HCT116 (cell line): ENCODE measurements at places on chromosomes 7 and 10. TPM values are rescaled to one million over a fixed set of nuclear protein-coding genes. Genes with fewer than 3 reads are reported as not detected.

DNA sequence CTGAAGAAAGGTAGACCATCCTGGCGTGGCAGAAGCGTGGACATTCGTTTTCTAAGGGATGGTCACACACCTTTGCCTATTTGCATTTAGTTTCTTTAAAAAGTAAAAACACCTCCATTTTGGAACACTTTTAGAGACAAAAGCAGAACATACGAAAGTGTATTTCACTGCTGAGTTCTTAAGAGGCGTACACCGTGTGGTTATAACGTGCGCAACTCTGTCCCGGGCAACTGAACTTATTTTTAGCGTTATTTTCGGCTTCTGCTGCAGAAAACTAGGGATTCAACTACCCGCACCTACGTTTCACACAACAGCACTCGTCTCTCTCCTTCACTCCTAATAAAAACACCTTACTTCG, 557 bp upstream of the LSM8 start:
- peak overlapping the region; percentile 69 for H3K27ac ChIP-seq
- DNase-seq = no peak
- no peaks in the 10 kb centered on the region for H3K27me3 ChIP-seq

HOXA10 gene
- total RNA-seq = 19.6 TPM

TMEM270 gene
- 1.1 TPM for total RNA-seq

GRCh38 chr10:43120929-43121314, 17.3 kb upstream of the CSGALNACT2 start:
- H3K27me3 ChIP-seq = no peaks in the 10 kb centered on the region
- DNase-seq = no peak
- H3K27ac ChIP-seq = no peak overlapping the region

GRCh38 chr7:152709287-152710152, 33.6 kb upstream of the XRCC2 start:
- peaks cover 27% of the 10 kb centered on the region for H3K4me1 ChIP-seq
- no peaks in the 10 kb centered on the region for H3K36me3 ChIP-seq
- DNase-seq = peak; percentile 81
- H3K27ac ChIP-seq = no peak overlapping the region; the same call in 1 of the 2 replicates
- no peaks in the 10 kb centered on the region for H3K27me3 ChIP-seq

- no peak overlapping the region for H3K4me3 ChIP-seq
- H3K4me1 ChIP-seq = no peaks in the 10 kb centered on the region
- no peak overlapping the region for H3K27ac ChIP-seq
- peak; percentile 4 for DNase-seq
- H3K27me3 ChIP-seq = no peaks in the 10 kb centered on the region
- H3K36me3 ChIP-seq = no peaks in the 10 kb centered on the region
These were observed 580.1 kb downstream of the GRID1 start for GRCh38 chr10:85786401-85786899.

MYH16 gene
- 0.57 TPM for total RNA-seq

GRCh38 chr7:97107192-97107800, 10.2 kb upstream of the SDHAF3 start:
- H3K4me3 ChIP-seq = no peak overlapping the region
- H3K4me1 ChIP-seq = no peaks in the 10 kb centered on the region
- H3K27me3 ChIP-seq = no peaks in the 10 kb centered on the region

GRCh38 chr10:126734967-126735366, 64.5 kb upstream of the C10orf90 start:
- peaks cover 71% of the 10 kb centered on the region for H3K27me3 ChIP-seq
- H3K27ac ChIP-seq = no peak overlapping the region
- no peaks in the 10 kb centered on the region for H3K36me3 ChIP-seq
- H3K4me3 ChIP-seq = no peak overlapping the region
- DNase-seq = no peak

DNA sequence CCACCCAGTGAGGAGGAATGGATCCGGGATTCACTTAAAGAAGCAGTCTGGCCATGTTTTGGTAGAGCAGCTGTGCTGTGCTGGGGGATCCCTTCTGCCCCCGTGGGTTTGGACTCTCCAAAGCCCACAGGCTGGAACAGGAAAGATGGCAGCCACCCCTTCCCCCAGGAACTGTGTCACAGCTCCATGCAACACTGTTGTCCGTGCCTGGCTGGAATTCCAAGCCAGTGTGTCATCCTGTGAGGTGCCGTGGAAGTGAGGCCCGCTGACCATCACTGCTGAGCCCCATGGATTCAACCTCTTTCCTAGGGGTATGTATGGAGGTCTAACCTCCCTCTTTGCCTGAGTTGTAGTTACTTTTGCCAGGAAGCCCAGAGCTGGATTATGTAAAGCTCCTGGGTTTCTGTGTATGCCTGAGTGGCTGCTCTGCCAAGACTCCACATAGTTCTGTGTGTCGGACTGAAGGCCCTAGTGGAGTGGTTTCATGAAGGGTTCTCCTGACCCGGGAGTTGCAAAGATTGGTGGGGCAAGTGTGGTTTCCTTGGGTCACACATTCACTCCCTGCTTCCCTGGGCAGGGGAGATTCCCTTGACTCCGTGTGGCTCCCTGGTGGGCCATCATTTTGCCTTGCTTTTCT, 35.1 kb upstream of the PCGF5 start:
- no peaks in the 10 kb centered on the region for H3K27me3 ChIP-seq
- H3K4me3 ChIP-seq = no peak overlapping the region
- no peak overlapping the region for H3K27ac ChIP-seq
- peak; percentile 8 for DNase-seq

CYP3A4 gene
- 0.25 TPM for total RNA-seq

SLC29A3 gene
- total RNA-seq = 5.9 TPM

- H3K27ac ChIP-seq = no peak overlapping the region
- H3K4me3 ChIP-seq = no peak overlapping the region
- H3K4me1 ChIP-seq = no peaks in the 10 kb centered on the region
- no peaks in the 10 kb centered on the region for H3K36me3 ChIP-seq
- no peaks in the 10 kb centered on the region for H3K27me3 ChIP-seq
These were observed 43.9 kb upstream of the GPR158 start for GRCh38 chr10:25130906-25131305.

GBX1 gene
- 0.86 TPM for total RNA-seq

DNA sequence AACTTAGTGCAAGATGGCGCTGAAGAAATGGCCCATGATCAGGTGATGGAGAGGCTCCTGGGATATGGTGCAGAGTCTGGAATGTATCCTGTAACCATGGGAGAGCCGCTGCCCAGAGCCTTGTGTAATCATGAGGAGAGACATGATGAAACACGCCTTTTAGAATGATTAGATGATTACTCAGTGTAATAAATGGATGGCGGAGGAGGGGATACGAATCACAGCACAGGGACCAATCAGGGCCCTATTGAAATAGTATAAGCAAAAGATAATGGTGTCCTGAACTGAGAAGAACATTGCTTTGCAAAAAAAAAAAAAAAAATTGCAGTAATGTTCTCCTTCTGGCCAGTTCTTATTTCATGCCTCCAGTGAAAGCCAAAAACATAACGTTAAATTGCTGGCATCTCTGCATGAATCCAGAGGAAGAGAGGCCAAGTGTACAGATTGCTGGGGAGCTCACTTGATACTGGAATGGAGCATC, 668.5 kb upstream of the AUTS2 start:
- no peak overlapping the region for H3K27ac ChIP-seq
- no peak overlapping the region for H3K4me3 ChIP-seq
- no peaks in the 10 kb centered on the region for H3K36me3 ChIP-seq

DNA sequence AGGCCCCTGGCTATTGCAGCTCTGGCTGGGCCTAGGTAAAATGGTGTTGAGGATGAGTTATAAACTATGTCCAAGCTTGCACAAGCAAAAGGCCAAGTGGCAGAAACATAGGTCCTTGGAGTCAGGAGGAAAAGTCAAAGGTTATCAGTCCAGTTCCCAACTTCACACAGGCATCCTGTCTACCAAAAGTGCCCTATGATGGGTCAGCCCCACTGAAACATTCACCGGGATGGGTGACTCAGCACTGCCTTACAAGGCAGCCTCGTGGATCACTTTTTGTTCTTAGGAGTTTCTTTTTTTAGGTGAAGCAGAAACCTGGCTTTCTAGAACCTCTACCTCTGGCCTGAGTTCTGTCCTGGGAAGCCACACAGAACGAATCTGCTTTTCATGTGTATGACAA, 158.8 kb upstream of the LYZL2 start:
- no peaks in the 10 kb centered on the region for H3K27me3 ChIP-seq
- no peaks in the 10 kb centered on the region for H3K4me1 ChIP-seq
- no peak overlapping the region for H3K27ac ChIP-seq
- H3K36me3 ChIP-seq = no peaks in the 10 kb centered on the region

- no peak overlapping the region for H3K27ac ChIP-seq
- no peaks in the 10 kb centered on the region for H3K36me3 ChIP-seq
- H3K4me3 ChIP-seq = no peak overlapping the region
These were observed 287.8 kb downstream of the GALNT17 start for GRCh38 chr7:71419546-71420337.

DNA sequence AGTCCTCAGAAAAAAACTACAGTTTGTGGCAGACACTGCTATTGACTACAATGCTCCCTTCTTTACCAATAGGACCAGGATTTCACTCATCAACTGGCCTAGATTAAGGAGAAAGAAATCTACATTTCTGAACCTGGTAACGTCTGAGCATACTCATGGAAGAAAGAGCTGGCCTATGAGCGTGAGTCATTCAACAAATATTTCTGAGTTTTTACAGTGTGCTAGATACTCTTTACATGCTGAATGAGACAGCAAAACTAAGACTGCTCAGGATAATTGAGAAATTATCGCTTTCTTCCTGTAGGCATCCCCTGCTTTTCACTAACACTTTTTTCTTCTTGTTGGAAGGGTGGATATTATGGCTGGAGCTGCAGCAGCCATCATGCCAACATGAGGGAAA, 609.7 kb downstream of the TNS3 start:
- peaks cover 5% of the 10 kb centered on the region; the same call in 1 of the 2 replicates for H3K4me1 ChIP-seq
- H3K27me3 ChIP-seq = no peaks in the 10 kb centered on the region
- H3K36me3 ChIP-seq = no peaks in the 10 kb centered on the region
- no peak overlapping the region for H3K4me3 ChIP-seq
- DNase-seq = peak; percentile 23
